ENCODE measurements at places on chromosomes 4 and X.
A peak's percentile ranks its signal among the peaks of the same experiment; 100 is the strongest.

DNA sequence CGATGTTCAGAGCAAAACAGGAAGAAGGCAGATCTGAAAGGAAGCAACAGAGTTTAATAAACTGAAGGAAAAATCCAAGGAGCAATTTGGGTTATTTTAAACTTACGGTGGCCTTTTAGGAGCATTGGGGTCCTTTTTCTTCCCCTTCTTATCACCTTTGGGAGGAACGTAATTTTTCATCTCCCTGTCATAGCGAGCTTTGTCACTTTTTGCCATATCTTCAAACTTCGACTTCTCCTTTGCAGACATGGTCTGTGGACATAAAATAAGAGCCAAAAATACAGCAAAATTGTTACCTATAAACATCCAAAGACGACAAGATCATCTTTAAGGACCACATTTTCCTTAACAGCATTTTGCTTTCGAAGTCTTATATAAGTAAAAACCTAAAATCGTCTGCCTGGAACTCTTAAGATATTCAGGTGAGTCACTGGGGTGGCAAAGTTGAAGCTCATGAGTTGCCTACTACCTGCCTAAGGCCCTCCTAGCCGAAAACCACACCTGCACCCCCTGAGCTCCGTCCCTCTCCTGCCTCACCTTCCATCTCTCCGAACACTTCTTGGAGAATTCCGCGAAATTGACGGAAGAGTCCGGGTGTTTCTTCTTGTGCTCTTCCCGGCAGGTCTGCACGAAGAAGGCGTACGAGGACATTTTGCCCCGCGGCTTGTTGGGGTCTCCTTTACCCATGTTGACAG is 1.0 kb downstream of the HMGB2 start:
- DNase-seq = no peak

- DNase-seq = no peak
Observed at GRCh38 chrX:141724186-141724585, 25.6 kb upstream of the SPANXD start.

- DNase-seq = no peak
Observed at GRCh38 chr4:57042711-57043169, 64.0 kb downstream of the POLR2B start.

DNA sequence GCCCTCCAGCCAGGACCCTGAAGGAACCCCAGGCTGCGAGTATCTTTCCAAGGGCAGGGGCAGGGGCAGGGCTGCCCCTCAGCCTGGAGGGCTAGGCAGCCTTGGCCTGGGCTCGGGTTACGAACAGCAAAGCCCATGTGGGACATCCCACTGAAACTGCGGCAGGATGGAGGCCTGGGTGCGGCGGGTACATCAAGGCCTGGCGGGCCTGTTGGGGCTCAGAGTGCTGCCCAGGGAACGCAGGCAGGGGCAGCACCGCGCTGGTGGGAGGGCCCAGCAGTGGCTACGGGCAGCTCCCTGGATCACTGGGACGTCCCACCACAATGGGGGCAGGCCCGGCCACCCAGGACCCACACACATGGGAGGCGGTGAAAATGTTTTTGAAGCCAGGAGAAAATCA is 10.9 kb downstream of the NAT8L start:
- no peak for DNase-seq

DNA sequence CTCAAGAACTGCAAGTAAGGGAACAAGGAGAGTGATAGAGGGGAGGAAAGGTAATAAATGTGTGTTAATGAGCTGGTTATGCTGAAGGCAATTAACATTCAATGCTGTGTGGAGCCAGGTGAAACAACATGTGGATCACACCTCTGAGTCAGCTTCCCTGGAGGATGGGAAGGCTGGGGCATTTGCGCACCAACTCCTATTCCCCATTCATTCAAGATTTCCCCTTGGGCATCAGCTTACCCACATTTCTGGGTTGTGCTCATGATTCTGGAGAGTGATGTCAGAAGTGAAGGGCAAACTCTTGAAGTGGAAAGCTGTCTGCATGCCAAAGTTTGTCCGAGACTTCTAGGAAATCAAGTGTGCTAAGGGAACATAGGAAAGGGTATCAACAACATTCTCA is 461.4 kb downstream of the MID1IP1 start:
- no peak for DNase-seq

DNA sequence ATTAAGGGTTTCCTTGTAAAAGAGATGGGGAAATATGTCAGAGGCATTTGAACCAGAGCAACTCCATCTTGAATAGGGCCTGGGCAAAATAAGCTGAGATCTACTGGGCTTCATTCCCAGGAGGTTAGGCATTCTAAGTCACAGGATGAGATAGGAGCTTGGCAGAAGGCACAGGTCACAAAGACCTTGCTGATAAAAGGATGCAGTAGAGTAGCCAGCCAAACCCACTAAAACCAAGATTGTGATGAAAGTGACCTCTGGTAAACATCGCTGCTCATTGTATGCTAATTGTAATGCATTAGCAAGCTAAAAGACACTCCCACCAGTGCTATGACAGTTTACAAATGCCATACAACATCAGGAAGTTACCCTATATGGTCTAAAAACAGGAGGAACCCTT is 1390.3 kb downstream of the RAPGEF2 start:
- no peak for DNase-seq

- DNase-seq = no peak
Observed at GRCh38 chr4:14272206-14272605, 644.7 kb upstream of the BOD1L1 start.

- no peak for DNase-seq
Observed at GRCh38 chr4:76447393-76447851, 12.4 kb downstream of the SHROOM3 start.

GRCh38 chr4:22202975-22203710 is 254.6 kb upstream of the KCNIP4 start:
- DNase-seq = no peak

DNA sequence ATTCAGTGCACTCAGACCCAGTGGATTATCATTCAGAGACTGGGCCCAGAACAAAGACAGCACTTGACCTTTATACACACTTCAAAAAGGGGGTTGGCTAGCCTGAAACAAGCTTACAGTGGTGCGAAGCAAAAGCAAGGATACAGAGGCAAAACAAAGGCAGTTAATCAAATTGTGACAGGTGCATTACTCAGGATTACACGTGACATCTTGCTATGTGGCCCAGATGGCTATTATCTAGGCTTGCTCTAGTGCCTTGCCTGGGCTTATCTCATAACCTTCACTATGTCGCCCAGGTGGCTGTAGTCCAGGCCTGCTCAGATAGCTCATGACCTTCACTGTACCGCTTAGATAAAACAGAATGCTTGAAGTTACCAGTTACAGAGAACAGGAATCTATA is 1092.1 kb upstream of the PRKX start:
- no peak for DNase-seq

DNA sequence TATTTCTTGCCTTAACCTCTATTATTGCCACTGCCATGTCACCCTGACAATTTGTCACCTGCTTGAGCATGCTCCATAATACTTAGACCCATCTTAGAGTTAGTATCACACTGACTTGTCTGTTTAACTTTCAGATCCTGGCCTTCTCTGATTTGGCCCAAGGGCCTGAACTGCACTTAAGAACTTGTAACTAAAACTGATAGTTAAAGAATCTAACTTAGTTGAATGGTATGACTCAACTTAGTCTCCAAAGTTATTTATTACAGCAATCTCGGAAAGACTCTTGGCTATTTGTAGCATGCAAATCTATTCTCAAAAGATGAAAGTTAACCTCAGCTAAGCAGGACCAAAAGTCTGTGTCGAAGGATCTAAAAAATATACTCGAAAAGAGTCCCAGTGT is 72.3 kb downstream of the IGSF1 start:
- no peak for DNase-seq

GRCh38 chr4:4754641-4755040 is 104.8 kb upstream of the MSX1 start:
- no peak for DNase-seq

- DNase-seq = no peak
Observed at GRCh38 chr4:75679876-75680575, 6.8 kb upstream of the G3BP2 start.

- DNase-seq = peak; percentile 14
Observed at GRCh38 chrX:102067966-102068723, 57.3 kb upstream of the TCEAL2 start.

- no peak for DNase-seq
Observed at GRCh38 chr4:1771555-1772305, 21.4 kb upstream of the FGFR3 start.

- DNase-seq = no peak
Observed at GRCh38 chr4:33536898-33537297, 2707.4 kb downstream of the ARAP2 start.

- DNase-seq = no peak
Observed at GRCh38 chr4:173024203-173024602, 144.4 kb upstream of the GALNT7 start.

- no peak for DNase-seq
Observed at GRCh38 chr4:88297725-88298454, 13.5 kb upstream of the PPM1K start.

DNA sequence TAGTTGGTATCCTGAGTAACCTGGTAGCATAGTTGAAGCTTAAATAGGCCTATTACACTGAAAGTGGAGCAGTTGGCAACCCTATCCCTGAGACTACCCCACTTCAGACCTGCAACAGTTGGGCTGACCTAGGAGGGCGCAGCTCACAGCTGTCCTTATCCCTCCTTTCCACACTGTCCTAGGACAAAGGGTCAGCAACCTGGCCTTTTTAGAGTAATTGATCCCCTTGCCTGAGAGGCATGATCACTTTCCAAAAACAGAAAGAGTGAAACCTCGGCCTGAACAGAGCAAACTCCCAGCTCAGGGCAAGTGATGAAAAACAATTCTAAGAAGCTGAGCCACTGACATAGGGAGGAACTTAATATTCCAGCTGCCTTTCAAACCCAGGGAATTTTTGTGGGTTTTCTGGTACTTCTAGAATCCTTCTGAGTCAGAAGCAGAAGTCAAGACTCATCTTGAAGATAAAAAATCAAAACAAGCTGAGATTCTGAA is 94.9 kb upstream of the MYOZ2 start:
- DNase-seq = no peak

- DNase-seq = no peak
Observed at GRCh38 chr4:175068266-175068665, 150.1 kb downstream of the ADAM29 start.

GRCh38 chrX:132497432-132497831 is 8.6 kb upstream of the MBNL3 start:
- no peak for DNase-seq

DNA sequence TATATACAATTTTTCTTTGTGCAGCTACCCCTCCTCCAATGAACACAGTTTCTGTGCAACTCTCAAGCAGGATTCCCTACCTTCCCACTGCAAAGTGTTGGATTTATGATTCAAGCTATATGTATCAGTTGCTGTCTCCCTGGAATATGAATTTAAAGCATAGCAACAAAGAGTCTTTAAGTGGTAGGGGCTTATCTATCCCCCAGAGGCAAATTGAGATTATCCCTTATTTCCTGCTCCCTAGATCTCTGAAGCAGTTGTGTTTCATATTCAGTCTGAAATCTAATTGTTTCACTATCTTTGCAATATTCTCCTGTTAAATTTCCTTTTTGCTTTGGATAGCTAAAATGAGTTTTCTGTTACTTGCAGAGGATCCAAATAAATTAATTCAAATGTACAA is 263.0 kb downstream of the IQCM start:
- no peak for DNase-seq

DNA sequence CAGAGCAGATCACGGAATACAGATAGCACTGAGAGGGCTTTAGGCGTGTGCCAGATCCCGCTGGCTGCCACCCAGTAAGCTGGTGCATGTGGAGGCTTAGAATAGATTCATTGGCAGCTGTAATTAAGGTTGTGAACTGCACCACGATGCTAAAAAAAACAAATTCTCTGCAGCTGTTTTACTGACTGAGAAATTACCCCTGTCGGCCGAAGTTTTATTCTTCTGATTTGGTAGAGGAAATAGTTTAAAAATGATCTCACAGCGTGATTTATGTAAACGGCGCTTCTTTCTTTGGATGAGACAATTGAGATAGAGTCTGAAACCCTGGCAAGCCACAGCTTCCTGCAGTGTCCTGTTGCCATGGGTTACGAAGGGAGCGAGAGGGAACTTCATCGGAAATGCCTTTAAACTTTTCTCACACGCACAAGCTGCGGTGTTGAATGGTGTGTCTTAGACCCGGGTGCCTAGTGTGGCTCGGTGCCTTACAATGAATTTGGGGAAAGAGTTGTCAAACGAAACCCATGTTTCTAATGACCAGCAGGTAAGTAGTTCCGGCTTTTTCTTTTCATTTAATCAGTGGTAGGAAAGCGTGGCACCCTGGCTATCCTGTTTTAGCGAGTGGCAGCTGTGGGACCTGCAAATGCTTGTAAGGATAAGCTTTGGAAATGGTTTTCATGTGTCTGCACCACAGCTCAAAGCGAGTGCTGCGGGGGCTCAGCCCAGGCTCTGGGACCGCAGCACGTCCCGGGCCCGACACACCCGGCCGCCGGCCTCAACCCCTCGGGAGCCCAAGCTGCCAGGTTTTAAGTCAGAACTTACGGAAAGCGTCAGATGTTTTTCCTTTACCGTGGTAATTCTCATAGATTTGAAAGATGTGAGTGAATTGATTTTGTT is 71.7 kb upstream of the HGFAC start:
- peak; percentile 36 for DNase-seq

DNA sequence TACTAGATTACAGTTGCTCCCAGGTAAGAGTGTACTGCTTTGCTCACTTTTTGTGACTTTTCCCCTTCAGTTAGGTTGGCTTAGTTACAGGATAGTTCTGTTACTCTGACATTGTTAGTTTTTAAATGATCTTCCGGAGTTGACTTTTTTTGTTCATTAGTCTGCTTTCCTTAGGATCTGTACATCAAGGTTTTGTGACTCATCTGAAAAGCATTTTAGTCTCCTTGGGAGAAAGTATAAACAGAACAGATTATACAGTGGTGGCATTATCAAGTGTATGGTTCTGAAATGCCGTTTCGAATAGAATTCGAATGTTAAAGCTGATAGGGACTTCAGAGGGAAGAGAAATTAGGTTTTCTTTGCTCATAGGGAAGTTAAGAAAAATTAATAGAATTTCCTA is 63.3 kb downstream of the USP9X start:
- no peak for DNase-seq

- no peak for DNase-seq
Observed at GRCh38 chrX:130184857-130185256, 13.1 kb downstream of the RAB33A start.

- DNase-seq = no peak
Observed at GRCh38 chr4:145093638-145094037, 4.4 kb downstream of the ANAPC10 start.

GRCh38 chrX:44011506-44011905 is 38.3 kb upstream of the NDP start:
- no peak for DNase-seq

DNA sequence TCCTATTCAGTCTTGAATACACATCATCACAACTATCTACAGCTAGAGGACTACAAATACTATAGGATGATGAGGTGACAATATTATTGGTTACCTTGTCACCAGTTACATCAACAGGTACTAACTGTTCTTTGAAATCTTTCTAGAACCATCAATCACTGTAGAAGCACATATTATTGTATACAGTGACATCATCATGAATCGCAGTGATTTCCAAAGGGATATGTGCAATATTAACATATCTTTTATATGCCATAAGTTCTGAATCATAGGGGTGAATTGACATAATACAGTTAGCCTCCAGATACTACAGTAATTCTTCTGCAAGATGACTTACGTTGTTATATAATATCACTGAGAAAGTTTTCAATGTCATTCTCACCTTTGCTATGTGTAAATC is 105.2 kb upstream of the HPGD start:
- no peak for DNase-seq

GRCh38 chrX:119194621-119195020 is 41.5 kb upstream of the PGRMC1 start:
- no peak for DNase-seq

GRCh38 chr4:41069838-41070237 is 144.5 kb downstream of the APBB2 start:
- DNase-seq = no peak
